ENCODE measurements at places on chromosomes 12 and 14. TPM values are rescaled to one million over a fixed set of nuclear protein-coding genes. Genes with fewer than 3 reads are reported as not detected.

ANHX gene
- not detected for total RNA-seq

MARK3 gene
- 68.3 TPM for total RNA-seq

NTN4 gene
- total RNA-seq: 0.58 TPM

AQP5 gene
- total RNA-seq: not detected

TCL1B gene
- total RNA-seq: not detected

OTX2 gene
- total RNA-seq: not detected

LRRIQ1 gene
- total RNA-seq: under 0.01 TPM

KRT78 gene
- not detected for total RNA-seq

ITPR2 gene
- 8.1 TPM for total RNA-seq

OTUB2 gene
- 1.6 TPM for total RNA-seq

BDKRB2 gene
- total RNA-seq: 30.8 TPM

SIRT4 gene
- total RNA-seq: 0.35 TPM

ESR2 gene
- not detected for total RNA-seq

GLIPR1L2 gene
- 0.18 TPM for total RNA-seq

SYNDIG1L gene
- not detected for total RNA-seq

RTN1 gene
- not detected for total RNA-seq

WSCD2 gene
- total RNA-seq: not detected

PTCSC3 gene
- total RNA-seq: not detected

ZNF268 gene
- 14.2 TPM for total RNA-seq

SLC6A13 gene
- not detected for total RNA-seq

KLRC3 gene
- not detected for total RNA-seq

ADCY6 gene
- total RNA-seq: 14.7 TPM

CLEC4A gene
- total RNA-seq: not detected

DPY19L2 gene
- total RNA-seq: 1.4 TPM

TSHR gene
- not detected for total RNA-seq

COCH gene
- not detected for total RNA-seq

ZC2HC1C gene
- total RNA-seq: 0.71 TPM

KRT83 gene
- not detected for total RNA-seq

SLCO1A2 gene
- not detected for total RNA-seq

OR4E2 gene
- not detected for total RNA-seq

ATG101 gene
- 107 TPM for total RNA-seq

All from myometrial cell (primary cell).